AG04450 (cell line): ENCODE measurements at places on chromosomes 6 and 20. TPM values are rescaled to one million over a fixed set of nuclear protein-coding genes. Genes with fewer than 3 reads are reported as not detected.
A peak's percentile ranks its signal among the peaks of the same experiment; 100 is the strongest.

KCNK17 gene
- not detected in 2 replicates for polyA plus RNA-seq

- DNase-seq = no peak
These were observed 33.0 kb downstream of the GHRH start for GRCh38 chr20:37228656-37229055.

DNA sequence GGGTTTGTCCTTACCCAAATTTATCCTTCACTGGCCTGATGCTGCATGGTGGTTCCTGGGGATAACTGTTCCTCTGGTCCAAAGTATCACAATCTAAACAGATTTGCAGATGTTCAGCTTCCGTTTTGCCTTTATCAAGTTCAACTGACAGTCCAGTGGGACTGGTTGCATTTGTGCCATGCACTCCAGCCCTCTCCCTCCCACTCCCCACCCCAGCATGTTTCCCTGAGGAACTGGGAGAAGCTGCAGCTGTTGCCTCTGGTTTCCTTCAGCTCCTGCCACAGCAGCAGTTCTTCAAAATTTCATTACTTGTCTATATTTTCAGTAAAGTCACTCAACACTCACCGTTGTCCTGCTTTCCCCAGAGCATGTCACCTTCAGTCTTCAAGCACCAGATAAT, 39.5 kb upstream of the KIF16B start:
- no peak for DNase-seq

DNA sequence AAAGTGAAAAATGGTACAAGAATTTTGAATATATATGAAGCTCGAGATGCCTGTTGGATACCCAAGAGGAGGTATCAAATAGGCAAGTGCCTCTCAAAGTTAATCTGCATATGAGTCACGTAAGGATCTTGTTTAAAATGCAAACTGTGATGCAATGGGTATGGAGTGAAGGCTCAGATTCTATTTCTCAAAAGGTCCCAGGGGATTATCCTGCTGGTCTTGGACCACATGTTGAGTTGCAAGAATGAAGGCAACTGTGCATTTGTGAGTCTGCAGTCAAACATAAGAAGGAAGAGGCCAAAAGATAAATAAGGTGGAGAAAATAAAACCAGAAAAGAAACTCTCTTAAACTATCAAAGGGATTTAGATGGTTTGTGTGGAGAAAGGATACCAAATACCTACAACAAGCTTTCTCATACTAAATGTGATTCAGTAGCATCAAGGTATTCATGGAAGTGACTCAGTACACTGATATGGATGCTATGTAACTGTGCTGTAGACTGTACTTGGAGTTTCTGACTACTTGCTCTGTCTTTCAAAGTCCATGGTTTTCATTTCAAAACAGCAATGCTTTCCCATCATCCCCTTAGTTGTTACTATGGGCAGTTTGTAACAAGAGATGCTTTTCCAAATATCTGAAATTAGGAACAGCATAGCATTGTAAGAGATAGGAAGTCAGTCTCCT, 106.3 kb downstream of the GFRAL start:
- DNase-seq = no peak

DNA sequence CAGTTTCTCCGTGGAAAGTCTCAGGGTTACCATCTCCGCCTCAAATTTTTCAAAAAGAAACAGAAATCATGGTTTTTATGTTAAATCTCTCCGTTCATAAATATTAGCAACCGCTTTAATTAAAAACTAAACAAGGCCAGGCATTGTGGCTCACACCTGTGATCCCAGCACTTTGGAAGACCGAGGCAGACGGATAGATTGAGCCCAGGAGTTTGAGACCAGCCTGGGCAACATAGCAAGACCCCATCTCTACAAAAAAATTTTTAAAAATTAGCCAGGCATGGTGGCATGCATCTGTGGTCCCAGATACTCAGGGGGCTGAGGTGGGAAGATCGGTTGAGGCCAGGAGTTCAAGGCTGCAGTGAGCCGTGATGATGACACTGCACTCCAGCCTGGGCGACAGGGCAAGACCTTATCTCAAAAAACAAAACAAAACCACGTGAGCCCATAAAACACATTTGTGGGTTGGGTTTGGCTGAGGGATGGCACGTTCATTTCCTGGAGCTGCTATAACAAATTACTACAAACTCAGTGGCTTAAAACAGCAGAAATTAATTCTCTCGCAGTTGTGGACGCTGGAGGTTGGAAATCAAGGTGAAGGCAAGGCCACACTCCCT, 223.2 kb downstream of the ZNF217 start:
- no peak for DNase-seq

- DNase-seq = no peak
These were observed 6.6 kb upstream of the WTAP start for GRCh38 chr6:159720708-159721107.

DNA sequence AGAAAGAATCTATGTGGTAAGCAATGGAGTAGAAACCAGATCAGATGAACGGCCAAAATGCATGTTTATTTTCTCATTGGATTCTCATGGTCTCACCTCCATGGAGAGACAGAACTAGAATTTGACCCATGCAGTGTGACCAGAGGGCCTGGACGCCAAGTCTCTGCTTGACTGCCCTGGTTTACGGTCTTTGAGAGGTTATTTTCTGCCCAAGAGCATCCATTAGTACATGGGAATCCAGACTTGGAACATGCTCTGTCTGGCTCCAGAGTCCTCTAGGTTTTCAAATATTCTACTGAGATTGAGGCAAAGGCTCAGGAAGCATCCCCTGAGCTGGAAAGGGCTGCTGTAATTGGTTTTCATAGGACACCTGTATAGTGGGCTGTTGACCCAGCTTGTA, 45.5 kb upstream of the UST start:
- no peak for DNase-seq

DNA sequence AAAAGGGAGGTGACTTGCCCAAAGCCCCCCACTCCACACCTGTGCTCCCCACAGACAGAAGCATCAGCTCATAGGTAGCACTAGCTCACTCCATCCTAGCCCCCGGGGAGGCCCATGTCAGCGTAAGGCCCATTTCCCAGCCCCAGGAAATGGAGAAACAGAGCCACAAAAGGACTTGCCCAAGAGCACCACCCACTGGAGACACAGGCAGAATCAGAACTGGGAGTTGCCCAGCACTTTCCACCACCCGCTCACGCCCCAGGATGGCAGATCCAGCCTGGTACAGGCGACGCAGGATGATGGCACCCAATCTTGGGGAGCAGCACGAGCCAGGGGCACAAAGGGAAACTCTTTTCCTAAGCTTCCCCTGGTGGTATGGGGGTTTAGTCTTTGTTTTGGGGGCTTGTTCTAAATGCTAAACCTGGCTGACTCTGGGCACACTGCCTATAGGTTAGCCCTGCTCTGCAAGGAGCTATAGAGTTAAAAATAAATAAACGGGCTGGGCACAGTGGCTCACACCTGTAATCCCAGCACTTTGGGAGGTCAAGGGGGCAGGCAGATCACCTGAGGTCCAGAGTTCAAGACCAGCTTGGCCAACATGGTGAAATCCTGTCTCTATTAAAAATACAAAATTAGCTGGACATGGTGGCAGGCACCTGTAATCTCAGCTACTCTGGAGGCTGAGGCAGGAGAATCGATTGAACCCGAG, 11.8 kb downstream of the C20orf203 start:
- DNase-seq = no peak

DNA sequence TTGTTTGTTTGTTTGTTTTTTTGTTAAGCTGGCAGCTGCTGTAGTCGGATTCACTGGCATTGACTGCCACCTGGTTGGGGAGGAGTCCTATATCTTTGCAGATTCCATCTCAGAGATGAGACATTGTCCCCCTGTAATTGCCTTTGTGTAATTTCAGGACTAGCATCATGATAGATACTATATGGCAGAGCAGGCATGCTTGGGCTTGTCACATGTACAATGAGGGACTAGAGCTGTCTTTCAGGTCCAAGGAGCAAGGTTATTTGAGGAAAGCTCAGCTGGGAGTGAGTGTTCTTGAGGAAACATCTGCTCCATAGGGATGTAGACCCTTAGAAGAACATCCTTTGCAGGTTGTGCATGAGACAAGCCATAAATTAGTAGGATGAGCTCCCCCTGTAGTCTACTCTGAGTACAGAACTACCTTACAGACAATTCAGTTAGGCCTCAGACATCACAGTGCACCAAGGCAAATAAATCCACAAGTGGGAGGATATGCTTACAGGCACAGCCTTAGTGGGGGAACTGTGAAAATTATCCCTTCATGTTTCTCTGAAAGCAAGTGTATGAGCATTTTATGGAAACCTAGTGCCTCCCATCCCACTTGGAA, 62.1 kb downstream of the BMP2 start:
- no peak for DNase-seq

DNA sequence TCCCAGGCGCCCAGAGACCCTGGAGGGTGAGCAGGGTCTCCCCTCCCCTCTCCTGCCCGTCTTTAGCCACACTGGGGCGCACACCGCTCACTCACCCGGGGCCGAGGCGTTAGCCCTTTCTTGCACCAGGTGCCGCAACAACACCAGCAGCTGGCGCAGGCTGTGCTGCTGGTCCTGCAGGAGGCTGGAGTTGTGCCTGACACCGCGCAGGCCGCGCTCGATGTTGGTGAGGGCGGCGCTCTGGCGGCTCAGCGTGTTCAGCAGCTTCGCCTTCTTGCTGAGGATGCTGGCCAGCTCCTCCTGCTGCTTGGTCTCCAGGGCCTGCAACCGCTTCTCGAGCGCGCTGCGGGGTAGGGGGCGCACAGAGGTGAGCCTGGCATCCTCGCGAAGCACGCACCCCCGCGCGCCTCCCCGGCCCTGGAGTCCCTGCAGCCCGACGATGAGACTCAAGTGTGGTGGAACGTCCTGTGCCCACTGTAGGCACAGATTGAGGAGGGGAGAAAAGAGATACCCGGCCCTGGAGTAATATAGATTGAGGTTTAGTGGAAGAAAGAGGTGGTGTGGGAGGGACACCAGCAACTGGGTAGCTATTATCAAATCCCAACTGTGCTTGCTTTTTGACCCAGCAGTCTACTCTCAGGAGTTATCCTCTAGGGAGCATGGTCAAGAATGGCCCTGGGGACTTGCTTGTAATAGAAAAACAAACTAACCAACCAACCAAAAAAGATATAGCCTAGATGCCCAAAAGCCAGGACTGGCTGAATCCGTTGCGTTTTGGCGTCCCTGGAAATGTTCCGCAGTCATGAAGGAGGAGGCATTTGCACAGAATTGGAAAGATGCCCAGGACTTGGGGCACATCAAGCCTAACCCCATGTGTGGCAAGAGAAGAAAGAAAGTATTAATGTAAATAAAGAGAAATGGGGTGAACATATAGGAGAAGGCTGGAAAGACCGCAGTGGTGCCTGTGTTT, 30.9 kb downstream of the ANGPT4 start:
- no peak for DNase-seq

DNA sequence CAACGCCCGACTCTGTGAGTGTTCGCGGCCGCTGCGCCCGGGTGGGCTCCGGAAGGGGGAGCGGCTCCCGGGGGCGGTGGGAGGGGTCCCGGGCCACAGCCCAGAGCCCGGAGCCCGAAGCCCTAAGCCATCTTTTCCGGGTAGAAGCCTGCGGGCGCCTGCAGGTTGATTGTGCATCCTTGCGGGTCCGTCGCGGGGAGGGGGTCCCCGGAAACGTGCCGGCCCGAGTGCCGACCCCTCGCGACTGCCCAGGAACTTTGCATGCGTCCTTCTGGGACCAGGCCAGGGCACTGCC, 413 bp downstream of the PTPRA start:
- no peak for DNase-seq

DNA sequence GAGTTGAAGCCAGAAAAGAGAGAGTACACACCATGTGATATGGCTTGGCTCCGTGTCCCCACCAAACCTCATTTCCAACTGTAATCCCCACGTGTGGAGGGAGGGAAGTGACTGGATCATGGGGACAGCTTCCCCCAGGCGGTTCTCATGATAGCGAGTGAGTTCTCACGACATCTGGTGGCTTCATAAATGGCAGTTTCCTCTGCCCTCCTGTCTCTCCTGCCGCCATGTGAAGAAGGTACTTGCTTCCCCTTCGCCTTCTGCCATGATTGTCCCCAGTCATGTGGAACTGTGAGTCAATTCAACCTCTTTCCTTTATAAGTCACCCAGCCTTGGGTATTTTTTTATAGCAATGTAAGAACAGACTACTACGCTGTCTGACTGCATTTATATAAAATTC, 40.3 kb downstream of the TAF4 start:
- DNase-seq = no peak

- DNase-seq = no peak
These were observed 211.0 kb downstream of the MOXD1 start for GRCh38 chr6:132190097-132190814.

CHMP4B gene
- polyA plus RNA-seq = 92.4 and 97.4 TPM in 2 replicates

- no peak for DNase-seq
These were observed 11.3 kb upstream of the GMPR start for GRCh38 chr6:16227048-16227562.

TRIM31 gene
- polyA plus RNA-seq = not detected in 2 replicates

PI3 gene
- not detected in 2 replicates for polyA plus RNA-seq

GRCh38 chr6:151172751-151173150, 67.0 kb upstream of the AKAP12 start:
- no peak for DNase-seq

DNA sequence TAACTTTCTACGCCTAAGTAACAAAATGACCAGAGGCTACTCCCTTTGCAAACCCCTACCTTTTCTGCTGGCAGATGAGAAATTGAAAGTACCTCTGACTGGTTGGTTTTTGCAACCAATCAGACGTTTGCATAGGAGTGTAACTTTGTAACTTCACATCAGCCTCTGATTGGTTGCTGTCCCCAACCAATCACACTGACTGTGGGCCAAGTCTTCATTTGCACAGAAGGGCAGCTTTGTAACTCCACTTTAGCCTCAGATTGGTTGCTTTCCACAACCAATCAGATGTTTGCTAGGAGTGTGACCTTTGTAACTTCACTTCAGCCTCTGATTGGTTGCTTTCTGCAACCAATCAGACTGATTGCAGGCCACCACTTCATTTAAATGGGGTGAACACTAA, 89.1 kb downstream of the ME1 start:
- DNase-seq = no peak

DNA sequence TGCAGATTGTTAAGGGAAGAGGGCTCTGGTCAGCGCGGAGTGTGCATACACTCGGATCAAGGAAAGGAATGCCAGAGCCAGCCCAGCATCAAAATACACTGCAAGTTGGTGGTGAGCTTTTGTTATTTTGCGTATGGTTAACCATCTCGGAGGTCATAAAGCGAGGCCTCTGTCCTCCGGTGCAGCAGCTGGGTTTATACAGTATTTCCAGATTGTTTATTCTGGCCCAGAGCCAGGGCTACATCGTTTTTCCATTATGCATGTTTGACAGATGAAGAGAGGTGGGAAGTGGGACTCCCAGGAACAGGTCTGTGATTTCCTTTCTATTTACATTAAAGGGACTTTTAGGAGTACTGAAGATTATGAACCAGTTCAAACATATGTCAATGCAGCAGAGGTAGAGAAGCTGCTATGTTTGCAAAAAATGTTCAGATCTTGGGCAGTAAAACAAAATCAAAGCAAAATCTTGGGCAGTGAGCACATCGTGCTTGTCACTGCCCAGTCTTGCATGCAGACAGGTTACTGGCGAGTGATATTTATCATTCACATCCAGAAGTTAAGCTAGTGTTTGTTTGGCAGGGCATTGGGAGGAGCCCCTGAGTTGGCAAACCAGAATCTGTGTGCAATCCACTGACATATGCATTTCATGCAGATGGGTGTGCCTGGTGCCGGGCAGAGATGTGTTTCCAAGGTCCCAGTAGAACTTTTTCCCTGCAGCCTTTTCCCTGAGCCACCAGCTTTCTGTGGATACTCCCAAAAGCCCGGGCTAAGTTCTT, 256.3 kb upstream of the TAB2 start:
- peak; percentile 67 for DNase-seq
